Tibial nerve (tissue), 4 donors: ENCODE measurements at places on chromosomes 12 and 14. TPM values are rescaled to one million over a fixed set of nuclear protein-coding genes. Genes with fewer than 3 reads are reported as not detected.

BMP4 gene
- 12.4 TPM for total RNA-seq

ZNF385A gene
- 9.0 TPM for total RNA-seq

ELK3 gene
- total RNA-seq = 28.6 TPM

DNA sequence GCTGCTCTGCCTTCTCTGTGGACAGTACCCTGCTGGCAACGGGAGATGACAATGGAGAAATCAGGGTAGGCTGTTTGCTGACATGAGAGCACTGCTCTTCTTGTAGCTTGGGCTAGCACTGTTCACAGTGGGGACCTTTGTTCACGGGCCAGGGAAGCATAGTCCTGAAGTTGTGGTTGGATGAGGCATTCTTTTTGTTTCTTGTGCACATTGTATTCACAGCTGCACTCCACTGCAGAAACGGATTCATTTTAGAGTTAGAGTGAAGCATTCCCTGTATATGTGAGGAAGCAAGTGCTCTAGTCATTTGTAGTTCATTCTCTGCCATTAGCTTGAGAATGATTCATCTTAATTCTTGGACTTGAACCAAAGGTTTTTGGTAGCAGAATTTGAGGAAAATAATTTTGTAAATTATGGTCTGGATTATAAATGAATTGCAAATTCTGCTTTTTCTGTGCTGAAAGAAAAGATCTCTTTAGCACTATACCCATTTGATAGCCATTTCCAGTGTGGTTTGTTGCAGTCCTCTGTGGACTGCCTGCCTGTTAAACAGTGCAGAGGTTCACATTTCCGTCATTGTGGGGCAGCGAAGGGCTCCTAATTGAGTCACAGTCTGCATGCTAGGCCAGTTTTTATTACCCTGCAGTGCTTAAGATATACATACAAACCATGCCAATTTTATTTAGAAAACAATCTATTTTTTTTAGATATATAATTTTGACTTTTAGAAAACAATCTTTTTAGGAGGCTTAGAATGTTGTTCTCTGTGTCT lies 80.6 kb downstream of the APAF1 start:
- no peaks in the 10 kb centered on the region for H3K36me3 ChIP-seq
- H3K4me3 ChIP-seq = no peak overlapping the region
- no peaks in the 10 kb centered on the region for H3K4me1 ChIP-seq
- DNase-seq = peak; percentile 45
- H3K27me3 ChIP-seq = no peaks in the 10 kb centered on the region

DNA sequence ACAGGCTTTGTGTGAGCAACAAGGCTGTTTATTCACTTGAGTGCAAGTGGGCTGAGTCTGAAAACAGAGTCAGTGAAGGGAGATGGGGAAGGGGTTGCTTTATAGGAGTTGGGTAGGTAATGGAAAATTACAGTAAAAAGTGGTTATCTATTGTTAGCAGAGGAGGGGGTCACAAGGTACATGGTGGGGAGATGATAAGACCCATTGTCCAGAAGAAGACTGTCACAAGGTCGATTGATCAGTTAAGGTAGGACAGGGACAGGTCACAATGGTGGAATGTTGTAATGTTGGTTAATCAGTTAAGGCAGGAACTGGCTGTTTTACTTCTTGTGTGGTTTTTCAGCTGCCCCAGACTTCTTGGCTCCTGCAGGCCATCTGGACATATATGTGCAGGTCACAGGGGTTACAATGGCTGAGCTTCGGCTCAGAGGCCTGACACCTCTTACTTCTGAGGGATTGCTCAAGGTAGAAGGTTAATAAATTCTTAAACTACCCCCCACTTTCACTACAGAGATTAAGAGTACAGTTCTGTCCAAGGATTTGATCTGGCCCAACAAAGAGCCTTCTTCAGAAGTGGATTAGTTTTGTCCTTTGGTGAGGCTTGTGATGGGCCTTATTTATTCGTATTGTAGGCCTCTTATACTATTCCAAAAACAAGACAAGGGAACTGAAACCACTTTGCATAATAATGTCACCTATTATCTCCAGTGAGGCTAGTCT lies 13.8 kb upstream of the DHRS4 start:
- no peak overlapping the region for H3K4me3 ChIP-seq
- no peak overlapping the region for H3K27ac ChIP-seq
- no peak for DNase-seq
- H3K27me3 ChIP-seq = no peaks in the 10 kb centered on the region

DNA sequence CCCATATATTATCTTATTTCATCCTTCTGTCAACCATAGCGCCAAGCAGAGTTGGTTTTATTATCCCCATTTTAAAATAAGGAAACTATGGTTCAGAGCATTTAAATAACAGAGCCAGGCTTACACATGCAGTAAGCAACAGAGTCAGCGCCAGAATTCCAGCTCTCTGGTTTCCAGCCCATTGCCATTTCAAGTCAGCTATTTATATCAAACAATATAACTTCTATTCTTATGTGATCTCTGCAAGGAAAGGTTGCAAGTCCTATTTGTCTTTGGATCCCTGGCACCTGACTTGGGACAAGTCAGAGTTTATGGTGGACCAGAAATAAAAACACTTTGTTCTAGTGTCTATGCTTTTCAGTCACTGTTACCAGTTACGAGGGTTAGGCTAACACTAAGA lies 174.1 kb upstream of the EEA1 start:
- H3K27me3 ChIP-seq = no peaks in the 10 kb centered on the region
- no peak overlapping the region for H3K27ac ChIP-seq
- H3K4me3 ChIP-seq = no peak overlapping the region
- no peak for DNase-seq
- peaks cover 4% of the 10 kb centered on the region for H3K4me1 ChIP-seq

DNA sequence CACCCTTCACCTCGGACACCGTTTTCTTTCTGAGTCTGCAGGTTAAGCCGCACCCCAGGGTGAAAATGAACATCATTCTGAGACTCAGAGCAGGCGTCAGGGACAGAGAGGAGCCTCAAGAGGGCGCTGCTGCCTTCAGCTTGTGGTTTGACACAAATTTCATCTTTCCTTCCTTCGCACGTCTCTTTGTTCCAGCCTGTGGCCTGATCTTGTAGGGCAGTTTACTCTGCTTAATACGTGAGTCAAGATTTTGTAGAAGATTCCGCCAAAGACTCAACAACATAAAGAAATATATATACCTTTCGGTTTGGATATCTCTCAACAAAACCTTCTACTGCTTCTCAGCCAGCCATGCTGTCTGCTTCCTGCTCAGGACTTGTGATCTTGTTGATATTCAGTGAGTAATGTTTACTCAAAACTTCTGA lies 329.3 kb upstream of the OR4E1 start:
- DNase-seq = no peak
- H3K4me1 ChIP-seq = no peaks in the 10 kb centered on the region
- H3K36me3 ChIP-seq = no peaks in the 10 kb centered on the region
- H3K27ac ChIP-seq = no peak overlapping the region
- H3K4me3 ChIP-seq = no peak overlapping the region
